ENCODE measurements at places on chromosomes 6 and 20.

DNA sequence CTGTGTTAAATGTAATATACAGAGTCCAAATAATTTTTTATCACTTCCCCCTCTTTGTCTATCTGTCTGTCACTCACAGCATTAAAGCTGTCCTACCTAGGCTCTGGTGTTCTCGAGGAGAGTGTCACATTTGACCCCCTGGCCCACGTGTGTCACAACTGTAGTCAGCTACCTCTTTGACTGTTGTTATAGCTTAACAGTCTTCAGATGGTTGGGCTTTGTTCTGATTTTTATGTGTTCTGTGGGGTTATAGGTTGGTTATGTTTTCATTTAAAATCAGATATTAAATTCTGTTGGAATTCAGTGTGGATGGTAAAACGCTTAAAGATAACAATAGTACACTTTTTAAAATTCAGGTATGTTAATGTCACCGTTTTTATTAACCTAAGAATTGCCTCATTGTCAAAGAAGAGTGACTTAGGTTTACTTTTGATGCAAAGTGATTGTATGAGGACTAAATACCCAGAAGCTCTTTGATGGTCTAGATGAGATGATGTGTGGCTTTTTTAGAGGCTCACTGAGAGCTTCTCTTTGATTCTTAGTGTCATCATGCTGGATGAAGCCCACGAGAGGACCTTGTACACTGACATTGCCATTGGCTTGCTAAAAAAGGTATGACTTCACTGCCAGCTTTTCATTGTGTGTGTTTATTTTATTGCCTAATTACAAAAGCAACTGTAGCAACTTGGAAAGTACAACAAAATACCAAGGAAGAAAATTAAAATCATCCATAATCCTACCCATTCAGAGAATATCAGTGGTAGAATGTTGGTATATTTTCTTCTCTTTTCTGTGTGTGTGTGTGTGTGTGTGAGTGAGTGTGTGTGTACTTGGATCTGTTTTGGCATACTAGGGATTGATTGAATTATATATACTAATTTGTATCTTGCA lies 29.9 kb downstream of the DHX35 start:
- no peak for DNase-seq

DNA sequence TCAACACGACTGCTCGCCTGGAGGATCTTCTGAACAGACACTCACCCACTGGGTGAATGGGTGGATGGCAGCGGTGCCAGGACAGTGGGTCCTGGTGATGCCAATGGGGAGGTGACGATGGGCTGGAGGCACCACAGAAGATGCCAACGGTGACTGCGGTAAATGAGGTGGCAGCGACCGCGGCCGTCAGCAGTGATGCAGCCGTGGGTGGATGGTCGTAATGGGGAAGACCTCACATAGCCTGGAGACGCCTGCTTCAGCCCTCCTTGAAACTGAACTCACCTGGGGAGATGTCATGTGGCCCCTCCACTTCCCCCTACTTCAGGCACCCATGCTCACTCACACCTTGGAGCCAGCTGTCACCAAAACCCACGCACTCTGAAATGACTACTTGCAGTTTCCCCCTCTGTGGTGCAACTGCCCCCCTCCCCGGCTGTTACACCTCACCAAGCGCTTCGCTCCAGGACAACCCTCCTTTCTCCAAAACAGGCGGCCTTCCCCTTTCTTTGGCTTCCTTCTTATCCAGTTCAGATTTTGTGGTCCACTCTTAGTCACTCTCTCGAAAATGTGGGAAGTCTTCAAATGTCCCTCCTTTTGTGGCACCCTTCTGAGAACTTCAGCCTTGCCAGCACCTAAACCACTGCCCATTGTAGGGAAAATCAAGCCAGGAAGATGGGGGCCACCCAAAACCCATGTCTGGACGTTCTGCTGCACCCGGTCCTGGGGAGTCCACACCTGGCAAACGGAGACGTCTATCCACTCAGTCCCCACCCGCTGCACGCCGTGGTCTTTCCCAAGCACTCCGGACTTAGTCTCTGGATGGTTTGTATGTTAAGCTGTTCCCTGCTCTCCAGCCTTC lies 10.4 kb upstream of the ABHD16B start:
- no peak for DNase-seq

- no peak for DNase-seq
Observed at GRCh38 chr20:7966176-7966575, 25.9 kb upstream of the HAO1 start.

- DNase-seq = no peak
Observed at GRCh38 chr6:5084781-5085647, at the start of gene PPP1R3G. TSS of gene PPP1R3G (plus strand) at chr6:5085341. CDS start at chr6:5085486, 145 bp downstream.

DNA sequence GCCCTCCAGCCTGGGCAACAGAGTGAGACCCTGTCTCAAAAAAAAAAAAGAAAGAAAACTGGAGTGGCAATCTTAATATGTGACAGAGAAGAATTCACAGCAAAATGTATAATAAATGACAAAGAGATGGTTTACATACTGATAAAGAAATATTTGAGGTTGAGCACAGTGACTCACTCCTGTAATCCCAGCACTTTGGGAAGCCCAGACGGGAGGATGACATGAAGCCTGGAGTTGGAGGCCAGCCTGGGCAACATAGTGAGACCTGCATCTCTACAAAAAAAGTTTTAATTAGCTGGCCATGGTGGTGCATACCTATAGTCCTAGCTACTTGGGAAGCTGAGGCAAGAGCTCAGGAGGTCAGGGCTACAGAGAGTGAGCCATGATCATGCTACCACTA lies 12.4 kb upstream of the DEFB118 start:
- no peak for DNase-seq

DNA sequence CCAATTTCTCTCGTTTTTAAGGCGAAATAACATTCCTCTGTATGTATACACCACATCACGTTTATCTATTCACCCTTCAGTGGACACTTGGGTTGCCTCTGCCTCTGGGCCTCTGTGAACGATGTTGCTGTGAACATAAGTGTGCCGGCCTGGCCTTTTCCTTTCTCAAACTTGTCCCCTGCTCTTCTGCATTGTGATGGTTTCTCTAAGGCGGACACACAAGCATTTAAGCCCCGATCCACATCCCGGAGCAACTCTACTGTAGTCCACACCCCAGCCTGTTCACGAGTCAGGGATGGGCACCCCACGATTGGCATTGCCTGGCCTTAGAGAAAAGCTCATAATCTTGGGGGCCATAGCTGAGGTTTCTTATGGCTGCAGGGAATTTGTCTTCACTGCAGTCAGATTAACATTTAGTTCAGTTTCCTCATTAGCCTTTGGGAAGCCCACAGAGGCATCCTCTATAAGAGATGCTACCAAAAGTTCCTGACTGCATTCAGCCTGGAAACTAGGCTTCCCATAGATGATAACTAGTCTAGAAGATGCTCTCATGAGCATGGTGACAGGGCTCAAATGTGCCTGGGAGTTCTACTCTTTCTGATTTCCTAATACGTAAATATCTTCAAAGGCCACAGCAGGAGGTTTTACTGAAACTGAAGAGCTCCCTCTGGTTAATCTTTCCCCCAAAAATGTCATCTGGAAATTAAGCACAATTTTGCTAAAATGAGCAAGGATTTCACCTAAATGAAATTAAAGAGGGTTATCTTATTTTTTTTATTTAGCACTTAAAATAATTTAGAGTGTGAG lies 762 bp downstream of the ZC3H12D start:
- DNase-seq = no peak

Data from stimulated activated CD8-positive, alpha-beta memory T cell treated with anti-CD3 and anti-CD28 coated beads, Interleukin-12 subunit alpha, Interleukin-12 subunit beta, amount 100 ng/mL, for 1 hour (primary cell).